Upper lobe of left lung (tissue), 6 donors: ENCODE measurements at places on chromosomes 4 and X. TPM values are rescaled to one million over a fixed set of nuclear protein-coding genes. Genes with fewer than 3 reads are reported as not detected.
A peak's percentile ranks its signal among the peaks of the same experiment; 100 is the strongest.

DNA sequence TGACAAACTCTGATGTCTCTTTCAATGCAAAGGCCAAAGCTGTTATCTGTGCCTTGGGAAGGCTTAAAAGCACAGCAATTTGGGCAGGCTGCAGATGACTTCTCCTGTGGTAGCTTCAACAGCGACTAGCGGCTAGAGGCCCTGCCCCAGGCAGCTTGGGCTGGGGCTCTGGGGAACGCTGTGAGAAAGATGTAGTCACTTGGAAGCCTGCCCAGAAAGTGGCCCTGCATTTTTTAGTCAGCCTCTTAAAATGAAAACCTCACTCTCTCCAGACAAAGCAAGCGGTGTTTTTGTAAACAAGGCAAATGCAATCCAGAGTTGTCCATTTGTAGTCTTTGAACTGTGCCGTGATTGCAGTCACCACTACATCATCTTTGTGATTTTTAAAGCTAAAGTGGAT, 27.5 kb downstream of the PCYT1B start:
- no peak overlapping the region for H3K27ac ChIP-seq
- DNase-seq = no peak
- H3K36me3 ChIP-seq = no peaks in the 10 kb centered on the region
- no peaks in the 10 kb centered on the region for H3K27me3 ChIP-seq
- H3K4me3 ChIP-seq = no peak overlapping the region

DNA sequence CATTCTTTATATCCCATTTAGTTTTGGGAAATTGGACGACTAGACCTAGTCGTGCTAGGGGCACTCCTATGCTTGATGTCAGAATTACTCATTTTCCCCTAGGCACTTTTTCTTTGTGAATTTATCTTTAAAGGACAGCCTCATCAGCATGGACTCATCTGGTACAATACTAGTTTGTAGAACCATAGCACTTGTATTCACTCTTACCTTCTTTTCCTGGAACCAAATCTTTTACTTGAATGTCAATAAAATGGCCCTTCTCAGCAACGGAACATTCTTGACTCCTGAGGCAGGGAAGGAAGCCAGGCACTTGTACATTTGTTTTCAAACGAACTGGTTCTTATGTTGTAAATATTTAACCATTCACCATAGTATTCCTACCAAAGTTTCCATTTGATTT, 187.1 kb downstream of the SHROOM3 start:
- peak overlapping the region; percentile 64 for H3K27ac ChIP-seq
- H3K27me3 ChIP-seq = no peaks in the 10 kb centered on the region
- DNase-seq = no peak
- H3K4me1 ChIP-seq = peaks cover 35% of the 10 kb centered on the region
- H3K36me3 ChIP-seq = no peaks in the 10 kb centered on the region

Gene CXXC4
- total RNA-seq = 1.1 TPM

Gene ITGB1BP2
- total RNA-seq = 0.72 TPM

Gene ADGRL3
- 3.5 TPM for total RNA-seq
